ENCODE measurements at places on chromosomes 4 and X. TPM values are rescaled to one million over a fixed set of nuclear protein-coding genes. Genes with fewer than 3 reads are reported as not detected.

Gene C4orf51
- not detected for total RNA-seq

Gene UGT2B10
- 0.37 TPM for total RNA-seq

Gene CXorf49
- total RNA-seq = not detected

Gene MUC7
- not detected for total RNA-seq

Gene ITIH6
- total RNA-seq = 0.39 TPM

Gene MAP7D2
- 42.8 TPM for total RNA-seq

Gene ODAPH
- not detected for total RNA-seq

Gene RBMX2
- total RNA-seq = 22.6 TPM
